ENCODE measurements at places on chromosomes 13 and 19.

DNA sequence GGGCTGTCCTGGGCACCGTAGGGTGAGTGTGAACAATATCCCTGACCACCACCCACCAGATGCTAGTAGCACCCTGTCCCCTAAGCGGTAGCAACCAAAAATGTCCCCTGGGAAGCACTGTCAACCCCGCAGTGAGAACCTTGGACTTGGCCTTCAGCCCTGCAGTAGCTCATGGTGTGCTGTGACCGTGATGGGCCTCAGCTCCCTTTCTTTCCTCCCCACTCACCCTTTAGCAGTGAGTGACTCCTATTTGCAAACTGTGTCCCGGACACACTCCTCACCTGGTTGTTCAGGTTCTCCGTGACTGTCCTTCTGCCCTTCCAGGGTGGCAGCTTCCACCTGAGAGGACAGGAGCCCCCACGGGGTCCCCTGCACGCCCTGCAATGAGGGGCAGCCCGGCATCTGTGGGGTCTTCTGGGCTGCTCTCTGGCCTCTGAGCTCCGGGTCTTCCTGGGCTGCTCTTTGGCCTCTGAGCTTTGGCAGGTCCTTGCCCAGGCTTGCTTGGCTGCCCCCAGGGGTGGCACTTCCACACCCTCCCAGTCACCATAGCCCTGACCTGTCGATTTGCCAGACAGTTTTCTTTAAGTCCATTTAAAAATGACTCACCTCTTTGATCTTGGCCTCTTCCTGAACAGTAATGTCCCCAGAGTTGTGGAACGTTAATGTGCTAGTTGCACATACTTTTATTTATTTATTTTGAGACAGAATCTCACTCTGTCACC lies 3.8 kb downstream of the KDM4B start:
- no peak for DNase-seq

GRCh38 chr13:29101409-29101808 lies 281.3 kb downstream of the MTUS2 start:
- DNase-seq = no peak

GRCh38 chr19:46019270-46019669 lies 3.6 kb downstream of the PGLYRP1 start:
- DNase-seq = no peak

GRCh38 chr13:25778808-25779305 lies 273.0 kb downstream of the SHISA2 start:
- no peak for DNase-seq

- no peak for DNase-seq
Observed at GRCh38 chr13:42369071-42369797, 97.3 kb downstream of the AKAP11 start.

DNA sequence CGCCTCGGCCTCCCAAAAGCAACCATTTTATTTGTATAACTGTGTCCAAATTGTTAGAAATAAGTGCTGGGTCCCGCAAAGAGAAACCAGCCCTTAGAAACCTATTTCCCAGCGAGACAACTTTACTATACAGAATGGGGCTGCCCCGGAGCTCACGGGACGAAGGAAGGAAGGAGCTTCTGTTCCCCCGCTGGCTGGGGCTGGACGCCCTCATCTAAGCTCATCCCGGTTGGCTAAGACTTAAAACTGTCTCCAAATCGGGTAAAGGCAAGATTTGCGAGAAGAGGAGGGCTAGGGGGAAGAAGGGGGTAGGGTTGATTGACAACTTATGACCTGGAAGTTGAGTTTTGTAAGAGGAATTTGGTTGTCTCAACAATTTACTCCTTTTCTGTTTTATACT lies 12.3 kb upstream of the BSG start:
- DNase-seq = no peak

GRCh38 chr13:32147976-32148375 lies 116.4 kb downstream of the FRY start:
- DNase-seq = no peak

DNA sequence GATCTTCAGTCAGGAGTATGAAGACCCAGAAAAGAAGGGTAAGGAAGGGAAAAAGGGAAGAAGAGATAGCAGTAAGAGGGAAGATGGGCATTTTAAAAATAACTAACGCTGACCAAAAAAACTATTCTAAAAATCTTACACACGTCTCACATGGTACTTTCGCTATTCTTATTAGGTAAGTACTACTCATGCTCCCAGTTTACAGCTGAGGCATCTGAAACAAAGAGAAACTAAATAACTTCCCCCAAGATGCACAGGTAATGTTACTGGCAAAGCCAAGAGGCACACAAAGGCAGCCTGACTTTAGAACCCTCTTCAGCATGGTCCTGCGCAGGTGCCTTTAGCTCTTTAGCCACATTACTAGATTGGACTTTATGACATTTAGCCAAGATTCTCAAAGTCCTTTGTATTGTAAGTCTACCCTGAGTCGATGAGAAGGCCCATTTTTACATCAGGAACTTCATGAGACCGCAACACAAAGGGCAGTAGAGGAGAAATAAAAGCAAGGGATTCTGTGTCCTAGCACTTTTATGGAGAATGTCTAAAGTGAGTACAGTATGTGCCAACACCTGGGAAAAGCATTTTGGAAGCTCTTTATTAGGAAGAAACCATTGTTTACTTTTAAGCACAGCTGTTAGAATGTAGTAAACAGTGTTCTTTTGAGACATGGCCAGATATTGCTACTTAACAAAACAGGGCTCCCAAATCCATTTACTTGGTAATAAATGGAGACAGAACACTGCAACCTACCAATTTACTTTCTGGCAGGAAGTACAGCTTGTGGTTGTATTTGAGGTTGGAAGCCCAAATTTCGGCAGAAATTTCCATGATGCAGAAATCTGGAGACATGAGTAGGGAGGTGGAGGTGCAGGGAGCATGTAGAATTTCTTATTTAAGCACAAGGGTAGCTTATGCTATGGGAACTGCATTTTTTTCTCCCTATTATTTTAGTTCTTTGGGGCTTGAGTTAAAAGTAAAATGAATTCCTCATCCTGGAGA lies 250.7 kb downstream of the KCTD12 start:
- no peak for DNase-seq

DNA sequence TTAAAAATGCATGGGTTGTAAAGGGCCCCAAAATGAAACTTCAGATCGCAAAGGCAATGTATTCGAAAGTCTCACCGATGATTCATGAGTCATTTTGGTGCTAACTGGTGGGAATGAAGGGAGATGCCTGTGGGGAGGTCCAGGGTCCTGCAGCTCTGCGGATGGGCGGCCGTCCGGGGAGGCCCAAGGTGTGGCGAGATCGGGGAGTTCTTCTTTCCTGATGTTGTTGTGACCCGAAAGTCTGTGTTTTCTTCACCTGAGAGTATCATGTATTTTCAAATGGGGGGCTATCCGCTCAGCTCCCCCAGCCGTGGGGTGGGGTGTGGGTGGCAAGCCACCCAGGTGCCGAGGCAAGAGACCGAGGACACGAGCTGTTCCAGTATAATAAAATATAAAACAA lies 36.5 kb downstream of the TFDP1 start:
- DNase-seq = no peak

GRCh38 chr19:18612772-18613588 lies at the start of gene TMEM59L:
TMEM59L (plus strand) TSS chr19:18612870; CDS start chr19:18612959, 89 bp downstream.
- DNase-seq = no peak

GRCh38 chr13:25707726-25708125 lies 336.0 kb downstream of the ATP8A2 start:
- DNase-seq = no peak
